Brain (organoid and tissue), 16 donors: ENCODE measurements at places on chromosomes 2 and 18.
A peak's percentile ranks its signal among the peaks of the same experiment; 100 is the strongest.

GRCh38 chr2:167925758-167926157, 321.6 kb downstream of the STK39 start:
- DNase-seq, result no peak

DNA sequence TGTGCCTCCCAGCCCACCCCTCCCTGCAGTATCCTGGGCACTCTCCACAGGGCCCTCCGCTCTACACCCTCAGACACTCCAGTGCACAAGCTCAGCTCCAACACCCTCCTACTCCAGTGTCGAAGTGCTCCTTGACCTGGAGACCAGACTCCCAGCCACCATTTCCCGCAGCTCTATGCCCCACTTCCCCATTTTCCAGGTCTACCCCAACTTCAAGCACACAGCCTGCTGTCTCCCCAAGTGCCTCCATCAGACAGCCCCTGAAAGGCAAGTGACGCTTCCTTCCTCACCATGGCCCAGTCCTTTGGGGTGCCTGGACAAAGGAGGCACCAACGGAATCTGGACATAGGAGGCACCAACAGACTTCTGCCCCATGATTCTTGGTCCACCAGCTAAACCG, 7.2 kb downstream of the PASK start:
- no peak for DNase-seq

GRCh38 chr2:126715111-126715510, 59.2 kb downstream of the GYPC start:
- DNase-seq, result no peak

DNA sequence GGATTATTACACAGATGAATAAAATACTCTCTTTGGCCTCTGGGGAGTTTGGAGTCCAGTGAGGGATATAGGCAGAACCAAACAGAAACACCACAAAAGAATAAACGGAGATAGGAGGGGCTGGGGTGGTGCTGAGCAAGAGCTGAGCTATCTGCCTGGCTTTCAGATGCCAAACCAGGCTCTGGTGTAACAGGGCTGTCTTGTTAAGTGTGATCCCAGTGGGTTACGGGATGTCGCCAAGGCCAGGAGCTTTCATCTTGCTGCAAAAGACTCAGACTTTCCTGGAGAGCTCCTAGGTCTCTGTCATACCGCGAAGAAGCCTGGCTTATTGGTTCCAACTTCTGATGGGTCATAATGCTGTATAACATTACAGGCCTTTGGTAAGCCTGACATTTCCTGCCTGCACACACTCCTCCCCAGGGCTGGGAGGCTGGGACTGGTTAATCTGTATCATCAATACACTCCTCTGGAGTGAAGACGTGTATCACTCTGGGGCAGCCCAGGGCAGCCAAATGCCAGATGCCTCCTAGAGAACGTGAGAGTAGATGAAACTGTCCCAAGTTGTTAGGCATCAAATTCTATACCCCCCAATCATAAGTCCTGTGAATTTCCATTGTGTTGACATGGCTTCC, 60.5 kb downstream of the STPG4 start:
- DNase-seq, result no peak

DNA sequence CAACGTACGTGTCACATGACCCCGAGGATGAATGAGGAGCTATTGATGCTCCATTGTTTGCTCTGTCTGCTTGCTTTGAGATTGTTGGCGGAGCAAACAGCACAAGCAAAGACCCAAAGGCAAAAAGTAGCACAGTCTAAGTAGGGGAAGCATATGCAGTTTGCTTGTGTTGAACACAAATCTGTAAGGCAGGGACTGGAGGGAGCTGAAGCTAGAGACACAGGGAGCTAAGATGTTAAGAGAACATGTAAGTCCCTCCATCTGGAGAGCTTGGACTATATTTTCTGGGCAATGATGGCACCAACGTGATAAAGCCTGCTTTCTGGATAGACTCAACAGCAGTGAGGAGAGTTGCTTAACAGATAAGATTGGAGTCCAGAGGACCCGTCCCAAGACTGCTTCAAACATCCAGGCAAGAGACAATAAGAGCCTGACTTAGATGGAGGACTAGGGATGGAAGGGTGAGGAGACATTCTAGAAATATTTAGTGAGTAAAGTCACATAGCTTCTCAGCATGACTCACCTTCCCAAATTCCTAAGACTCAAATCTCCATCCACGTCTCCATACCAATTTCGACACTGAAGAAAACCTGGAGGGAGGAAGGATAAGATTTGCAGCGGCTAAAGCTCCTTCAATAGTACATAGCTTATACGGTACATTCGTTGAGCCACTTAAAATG, 88.1 kb upstream of the KLF7 start:
- peak; percentile 38 for DNase-seq

GRCh38 chr18:36974686-36975085, 145.8 kb downstream of the KIAA1328 start:
- no peak for DNase-seq

DNA sequence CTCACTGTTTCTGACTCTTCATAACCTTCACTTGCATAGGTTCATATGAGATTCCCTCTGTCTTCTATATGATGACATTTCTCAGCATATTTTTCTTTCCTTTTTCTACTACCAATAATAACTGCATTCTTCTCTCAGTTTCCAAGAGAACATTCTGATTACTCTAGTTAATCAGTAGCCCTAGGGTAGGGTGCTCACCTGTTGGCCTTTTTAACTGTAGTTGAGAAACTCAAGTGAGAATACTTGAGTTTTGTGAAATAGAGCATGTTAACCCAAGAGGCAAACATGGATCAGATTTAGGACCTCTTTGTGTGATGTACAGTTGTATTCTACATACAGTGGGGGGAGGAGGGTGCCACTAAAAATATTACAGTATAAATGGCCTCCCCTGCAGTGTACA, 308.0 kb downstream of the CMPK2 start:
- DNase-seq, result no peak

DNA sequence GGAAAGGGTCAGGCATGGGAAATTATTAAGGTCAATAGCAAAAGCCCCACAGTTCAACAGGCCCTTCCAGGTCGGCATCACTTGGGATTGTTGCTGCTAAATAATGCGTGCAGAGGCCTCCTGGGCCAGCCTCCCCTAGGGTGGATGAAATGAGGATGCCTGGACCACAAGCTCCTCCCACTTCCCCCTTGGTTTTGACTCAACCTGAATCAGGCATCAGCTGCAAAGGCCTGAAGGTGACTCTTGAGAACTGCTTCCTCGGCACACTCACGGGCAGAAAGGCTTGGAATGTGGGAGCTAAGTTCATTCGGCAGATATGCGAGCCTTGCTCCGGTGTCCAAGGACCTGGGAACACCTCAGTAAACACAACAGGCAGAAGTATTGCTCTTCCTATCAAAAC, 69.3 kb downstream of the MBP start:
- no peak for DNase-seq

- no peak for DNase-seq
These were observed 25.9 kb downstream of the FHOD3 start for GRCh38 chr18:36323421-36323820.

DNA sequence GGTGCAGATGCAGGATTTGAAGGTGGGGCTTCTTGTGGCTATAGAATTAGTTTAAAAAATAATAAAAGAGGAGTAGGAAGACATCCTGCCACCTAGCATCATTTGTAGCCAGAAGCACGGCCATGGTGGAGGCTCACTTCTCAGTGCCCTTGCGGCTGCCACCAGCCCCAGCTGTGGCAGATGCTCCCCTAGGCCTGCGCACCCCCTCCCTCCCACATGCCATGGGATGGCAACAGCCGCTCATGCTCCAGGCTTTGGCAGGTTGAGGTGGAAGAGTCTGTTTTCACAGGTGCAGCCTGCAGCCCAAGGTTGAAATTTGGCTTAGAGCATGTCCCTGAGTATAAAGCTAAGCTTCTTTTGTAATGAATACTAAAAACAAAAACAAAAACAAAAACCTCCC, 96.4 kb downstream of the GATA6 start:
- DNase-seq, result no peak

DNA sequence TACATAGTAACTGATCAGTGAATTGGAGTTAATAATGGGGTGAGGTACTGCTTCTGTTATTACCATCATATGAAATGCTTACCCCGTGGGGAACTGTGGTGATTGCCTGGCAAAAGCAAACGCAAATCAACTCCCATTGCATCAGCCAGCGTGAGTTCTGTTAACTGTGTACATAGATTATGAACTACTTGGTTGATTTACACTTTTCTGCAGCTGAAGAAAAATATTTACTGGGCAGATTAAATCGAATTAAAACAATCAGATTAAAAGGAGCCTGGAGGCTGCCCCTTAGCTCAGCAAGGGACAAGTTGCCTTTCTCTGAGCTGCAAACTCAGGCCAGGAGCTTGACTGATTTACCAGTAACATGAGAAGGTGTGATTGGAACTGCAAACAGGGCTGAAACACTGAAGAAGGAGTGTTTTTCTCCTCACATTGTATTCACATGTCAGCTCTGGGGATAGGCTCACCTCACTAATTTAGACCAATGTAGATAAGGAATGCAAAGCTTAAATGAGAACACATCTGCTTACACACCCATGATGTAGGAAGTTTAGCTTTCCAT, 220.1 kb downstream of the OSR1 start:
- DNase-seq, result no peak

GRCh38 chr2:187500585-187501359, 52.7 kb upstream of the CALCRL start:
- peak; percentile 21 for DNase-seq

DNA sequence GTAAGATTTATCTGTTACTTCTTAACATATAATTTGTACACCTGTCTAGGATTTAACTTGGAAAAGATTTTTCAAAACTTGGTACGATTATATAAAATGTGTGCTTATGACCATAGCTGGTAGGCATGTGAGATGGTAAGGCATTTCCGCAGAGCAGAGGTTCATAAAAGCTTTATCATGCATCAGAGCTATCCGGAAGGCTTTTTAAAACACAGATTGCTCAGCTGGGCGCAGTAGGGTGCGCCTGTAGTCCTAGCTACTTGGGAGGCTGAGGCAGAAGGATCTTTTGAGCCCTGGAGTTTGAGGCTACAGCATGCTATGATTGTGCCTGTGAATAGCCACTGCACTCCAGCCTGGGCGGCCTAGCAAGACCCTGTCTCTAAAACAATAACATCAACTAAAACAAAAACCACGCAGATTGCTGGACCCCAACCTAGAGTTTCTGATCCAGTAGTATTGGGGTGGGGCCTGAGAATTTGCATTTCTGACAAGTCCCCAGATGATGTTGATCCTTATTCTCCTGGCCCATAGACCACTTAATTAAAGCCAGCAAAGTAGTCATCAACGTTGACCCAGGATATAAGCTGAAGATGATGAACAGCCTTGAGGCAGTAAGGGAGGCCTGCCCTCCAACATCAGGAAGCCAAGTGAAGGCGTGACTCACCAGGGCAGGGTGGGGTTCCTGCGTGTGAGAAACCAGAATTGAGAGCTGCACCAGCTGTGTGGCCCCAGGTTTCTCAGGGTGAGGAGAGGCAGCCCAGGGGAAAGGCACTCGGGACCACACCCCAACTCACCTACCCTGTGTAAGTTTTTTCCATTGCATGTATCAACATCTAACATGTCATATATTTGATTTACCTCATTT, 21.6 kb upstream of the SLC20A1 start:
- no peak for DNase-seq

DNA sequence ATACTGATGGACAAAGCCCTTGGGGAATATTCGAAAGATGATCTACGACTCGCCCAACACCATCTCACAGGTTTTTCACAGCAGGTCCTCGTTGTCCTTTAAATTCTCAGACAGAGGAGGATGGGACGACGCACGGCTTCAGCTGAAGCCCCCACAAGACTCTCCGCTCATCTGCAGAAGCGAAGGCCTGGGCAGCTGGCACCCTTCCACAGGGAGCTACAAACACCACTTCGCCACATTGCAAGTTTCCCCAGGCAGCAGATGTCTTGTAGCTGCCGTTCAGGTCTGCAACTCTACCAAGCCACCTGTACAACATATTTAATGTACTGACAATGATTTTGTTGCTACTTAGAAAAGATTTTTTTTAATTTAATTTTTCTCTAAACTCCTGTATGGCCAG, 642.9 kb downstream of the ZEB2 start:
- peak; percentile 64 for DNase-seq

GRCh38 chr2:168793596-168793995, 8.8 kb upstream of the NOSTRIN start:
- no peak for DNase-seq
